GM04504 (cell line): ENCODE measurements at places on chromosomes 1 and 21.
A peak's percentile ranks its signal among the peaks of the same experiment; 100 is the strongest.

- no peak for DNase-seq
Measured at GRCh38 chr1:61220536-61220935, 138.2 kb downstream of the NFIA start.

DNA sequence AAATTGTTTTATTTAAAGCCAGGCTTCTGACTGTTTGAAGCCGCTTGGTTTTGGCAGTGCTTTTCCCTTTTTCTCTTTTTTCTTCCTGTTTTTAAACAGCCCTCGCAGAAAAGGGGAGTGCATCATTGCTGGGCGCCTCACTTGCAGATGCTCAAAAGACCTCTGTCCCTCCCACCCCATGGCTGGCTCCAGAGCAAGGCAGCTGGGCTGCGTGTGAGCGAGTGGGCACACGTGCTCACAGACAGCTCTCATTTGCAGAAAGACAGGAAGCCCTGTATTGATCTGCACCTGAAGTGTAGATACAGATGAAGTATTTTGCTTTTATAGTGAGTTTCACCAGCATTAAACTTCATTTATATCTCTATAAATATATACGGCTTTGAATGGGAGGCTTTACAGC lies 8.8 kb downstream of the TNR start:
- no peak for DNase-seq

DNA sequence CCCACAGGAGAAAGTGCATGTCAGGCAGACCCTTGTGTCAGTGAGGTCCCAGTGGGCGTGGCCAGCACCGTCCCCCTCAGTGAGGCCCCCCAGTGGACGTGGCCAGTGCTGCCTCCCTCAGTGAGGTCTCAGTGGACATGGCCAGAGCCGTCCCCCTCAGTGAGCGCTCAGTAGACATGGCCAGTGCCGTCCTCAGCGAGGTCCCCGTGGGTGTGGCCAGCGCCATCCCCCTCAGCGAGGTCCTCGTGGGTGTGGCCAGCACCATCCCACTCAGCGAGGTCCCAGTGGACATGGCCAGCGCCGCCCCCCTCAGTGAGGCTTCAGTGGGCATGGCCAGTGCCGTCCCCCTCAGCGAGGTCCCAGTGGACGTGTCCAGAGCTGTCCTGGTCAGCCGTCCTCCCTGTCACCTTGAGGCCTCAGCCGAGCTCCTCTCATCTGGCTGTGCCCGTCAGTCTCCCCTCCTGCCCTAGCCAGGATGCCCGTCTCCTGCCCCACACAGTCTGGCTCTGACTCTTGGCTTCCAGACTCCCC lies 35.5 kb downstream of the PDE9A start:
- no peak for DNase-seq

DNA sequence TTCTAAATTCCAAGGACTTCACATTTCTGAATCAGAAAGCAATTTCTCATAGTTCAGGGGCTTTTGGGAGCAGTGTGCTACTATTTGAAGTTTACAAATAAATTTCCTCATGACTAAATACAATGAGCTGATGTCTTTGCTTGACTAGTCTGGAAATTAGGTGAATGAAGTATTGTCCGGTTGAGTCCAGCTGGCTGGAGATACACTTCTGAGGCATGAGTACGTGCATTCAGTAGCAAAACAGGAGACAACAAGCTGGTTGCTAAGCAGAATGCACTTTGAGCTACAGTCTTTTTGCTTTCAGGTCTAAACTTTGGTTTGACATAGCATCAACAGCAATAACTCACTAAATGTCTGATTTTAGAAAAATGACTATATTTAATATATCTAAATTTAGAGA lies 27.1 kb downstream of the ZNHIT6 start:
- DNase-seq, result peak; percentile 38

- no peak for DNase-seq
Measured at GRCh38 chr1:32234792-32235191, 12.2 kb upstream of the FAM167B start.

GRCh38 chr1:214146523-214146922 lies 134.4 kb upstream of the SMYD2 start:
- DNase-seq, result no peak

DNA sequence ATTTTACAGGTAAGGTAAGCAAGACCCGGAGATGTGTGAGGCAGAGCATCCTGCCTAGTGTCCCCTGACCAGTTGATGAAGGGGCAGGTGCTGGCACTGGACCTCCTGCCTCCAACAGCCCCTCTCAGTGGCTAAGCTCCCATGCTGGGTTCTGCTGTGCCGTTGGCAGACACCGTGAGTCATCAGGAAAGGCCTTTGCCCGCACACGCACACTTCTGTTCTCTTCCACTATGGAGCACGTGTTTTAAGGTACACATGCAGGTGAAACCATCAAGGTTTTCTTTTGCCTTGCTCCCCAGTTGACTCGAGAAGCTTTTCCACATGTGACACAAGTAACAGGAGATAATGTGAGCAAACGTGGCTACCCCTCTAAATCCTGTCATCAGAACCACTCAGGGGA lies 207.9 kb downstream of the RRAGC start:
- DNase-seq, result no peak

- no peak for DNase-seq
Measured at GRCh38 chr1:54848134-54848948, 38.7 kb downstream of the DHCR24 start.

DNA sequence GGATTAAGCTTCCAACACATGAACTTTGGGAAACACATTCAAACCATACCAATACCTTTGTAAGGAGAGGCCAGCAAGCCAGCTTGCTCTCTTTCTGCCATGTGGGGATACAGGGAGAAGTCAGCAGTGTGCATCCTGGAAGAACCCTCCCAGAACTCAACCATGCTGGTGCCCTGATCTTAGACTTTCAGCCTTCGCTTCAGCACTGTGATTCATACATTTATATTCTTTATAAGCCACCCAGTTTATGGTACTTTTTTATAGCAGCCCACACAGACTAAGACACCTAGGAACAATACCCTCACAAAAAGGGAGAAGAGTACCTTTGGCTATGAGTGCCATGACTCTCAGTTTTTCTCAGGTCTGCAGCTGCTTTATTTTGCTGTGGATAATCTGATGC lies 35.9 kb downstream of the C1orf87 start:
- no peak for DNase-seq
